ENCODE measurements at places on chromosomes 7 and 10.

DNA sequence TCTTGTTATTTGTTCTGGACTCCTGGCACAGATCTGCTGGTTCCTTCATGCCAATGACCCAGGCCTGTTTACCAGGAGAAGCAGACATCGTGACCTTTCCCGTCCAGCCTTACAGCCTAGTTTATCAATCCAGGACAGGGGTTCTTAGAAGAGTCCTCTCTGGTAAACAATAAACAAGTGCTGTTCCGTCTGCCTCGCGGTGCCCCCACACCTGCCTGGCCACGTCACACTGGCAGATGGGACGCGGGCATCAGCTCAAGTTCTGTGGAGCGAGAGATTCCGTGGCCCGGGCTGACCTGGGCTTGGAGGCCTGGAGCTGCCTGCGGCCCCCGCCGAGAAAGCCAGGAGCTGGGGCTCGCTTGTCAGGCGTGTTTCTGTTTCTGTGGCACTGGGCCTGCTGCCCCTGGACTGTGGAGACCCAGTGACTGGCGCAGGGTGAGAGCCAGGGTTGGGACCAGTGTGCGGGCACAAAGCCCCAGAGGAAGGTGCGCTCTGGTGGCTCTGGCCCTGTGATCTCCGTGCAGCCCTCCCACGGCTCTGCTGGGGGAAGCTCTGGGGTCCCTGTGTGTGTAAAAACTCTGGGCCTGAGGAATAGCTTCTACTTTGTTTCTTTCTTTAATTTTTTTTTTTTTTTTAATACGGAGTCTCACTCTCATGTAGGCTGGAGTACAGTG lies 28.4 kb upstream of the PFKFB3 start:
- H3K4me3 ChIP-seq, result no peak overlapping the region
- no peaks in the 10 kb centered on the region for H3K36me3 ChIP-seq
- peak overlapping the region; percentile 46 for H3K27ac ChIP-seq
- peaks cover 95% of the 10 kb centered on the region for H3K4me1 ChIP-seq

DNA sequence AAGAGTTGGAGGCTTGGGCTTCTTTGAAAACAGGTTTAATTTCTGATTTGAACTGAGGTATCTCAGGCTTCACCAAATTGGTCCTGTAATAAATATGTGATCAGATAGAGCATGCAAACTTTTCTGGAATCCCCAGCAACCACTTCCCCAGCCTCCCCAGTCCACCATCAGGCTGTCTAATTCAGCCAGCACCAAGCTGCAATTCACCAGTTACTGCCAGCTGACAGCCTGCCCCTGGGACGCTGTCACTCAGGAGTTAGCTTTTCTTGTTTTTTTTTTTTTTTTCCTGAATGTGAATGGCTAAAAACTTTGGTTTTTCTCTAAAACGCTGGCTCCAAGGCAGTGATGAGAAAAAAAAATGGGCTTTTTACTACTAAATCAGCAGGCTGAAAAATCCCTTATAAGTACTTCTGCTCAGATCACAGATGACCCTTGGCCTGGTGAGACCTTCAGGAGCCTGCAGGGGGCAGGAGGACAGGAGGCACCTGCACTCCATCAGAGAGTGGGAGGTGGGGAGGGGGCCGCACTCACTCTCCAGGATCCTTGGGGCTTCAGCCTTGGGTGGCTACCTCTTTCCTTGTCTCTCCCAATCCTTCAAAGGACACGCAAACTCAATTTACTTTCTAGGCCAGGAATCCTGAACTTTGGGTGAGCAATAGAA lies 349.4 kb downstream of the GATA3 start:
- no peak for DNase-seq
- no peak overlapping the region for H3K27ac ChIP-seq
- H3K4me1 ChIP-seq, result no peaks in the 10 kb centered on the region

GRCh38 chr10:35351021-35351420 lies 14.7 kb downstream of the CCNY start:
- no peaks in the 10 kb centered on the region for H3K36me3 ChIP-seq
- no peak for DNase-seq
- peaks cover 46% of the 10 kb centered on the region for H3K4me1 ChIP-seq
- no peak overlapping the region for H3K27ac ChIP-seq
- no peaks in the 10 kb centered on the region for H3K27me3 ChIP-seq

DNA sequence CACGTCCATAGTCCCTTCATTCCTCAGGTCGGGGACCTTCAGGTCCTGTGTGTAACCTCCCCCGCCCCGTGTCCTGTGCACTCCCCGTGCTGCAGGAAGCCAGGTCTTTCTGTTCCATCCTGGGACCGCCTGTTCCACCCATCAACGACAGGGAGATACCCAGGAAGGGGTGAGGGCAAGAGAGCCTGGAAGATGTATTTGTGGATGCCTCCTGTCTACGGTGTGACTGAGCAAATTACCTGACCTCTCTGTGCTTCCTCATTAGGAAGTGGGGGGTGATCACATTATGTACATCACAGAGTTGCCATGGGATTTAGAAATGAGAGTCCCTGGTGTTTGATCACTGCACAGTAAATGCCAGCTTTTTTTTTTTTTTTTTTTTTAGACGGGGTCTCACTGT lies 46.3 kb downstream of the GRID2IP start:
- DNase-seq, result no peak
- H3K4me3 ChIP-seq, result peak overlapping the region; percentile 86
- no peaks in the 10 kb centered on the region for H3K27me3 ChIP-seq
- H3K27ac ChIP-seq, result peak overlapping the region; percentile 97
- H3K36me3 ChIP-seq, result no peaks in the 10 kb centered on the region
- peaks cover 22% of the 10 kb centered on the region for H3K4me1 ChIP-seq

- peaks cover 17% of the 10 kb centered on the region for H3K4me1 ChIP-seq
- no peak overlapping the region for H3K27ac ChIP-seq
- H3K36me3 ChIP-seq, result no peaks in the 10 kb centered on the region
- no peak for DNase-seq
Measured at GRCh38 chr10:51658000-51658399, 41.4 kb downstream of the CSTF2T start.

DNA sequence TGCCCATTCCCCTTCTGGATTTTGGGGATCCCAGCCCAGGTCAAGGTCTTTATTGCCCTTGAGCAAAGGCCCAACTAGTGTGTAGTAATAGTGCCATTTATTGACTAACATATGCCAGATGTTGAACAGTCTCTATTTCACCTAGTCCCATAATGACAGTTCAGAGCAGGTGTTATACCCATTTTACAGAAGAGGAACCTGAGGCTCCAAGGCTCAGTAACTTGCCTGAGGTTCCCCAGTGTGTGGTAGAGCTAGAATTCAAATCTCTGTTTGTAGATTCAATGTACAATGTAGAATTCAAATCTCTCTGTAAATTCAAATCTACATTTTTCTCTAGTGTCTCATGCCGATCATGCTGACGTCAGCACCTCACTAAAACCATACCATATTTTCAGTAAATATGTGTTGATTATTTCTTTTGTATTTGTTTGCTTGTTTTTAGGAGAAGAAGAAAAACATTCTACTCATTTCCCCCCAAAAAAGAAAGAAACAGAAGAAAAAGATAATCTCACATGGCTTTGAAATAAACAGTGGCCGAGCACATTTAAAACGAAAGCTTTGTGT lies 329.7 kb downstream of the PRPF18 start:
- no peak for DNase-seq
- no peaks in the 10 kb centered on the region for H3K4me1 ChIP-seq
- no peak overlapping the region for H3K4me3 ChIP-seq
- no peaks in the 10 kb centered on the region for H3K27me3 ChIP-seq
- no peak overlapping the region for H3K27ac ChIP-seq
- no peaks in the 10 kb centered on the region for H3K36me3 ChIP-seq

DNA sequence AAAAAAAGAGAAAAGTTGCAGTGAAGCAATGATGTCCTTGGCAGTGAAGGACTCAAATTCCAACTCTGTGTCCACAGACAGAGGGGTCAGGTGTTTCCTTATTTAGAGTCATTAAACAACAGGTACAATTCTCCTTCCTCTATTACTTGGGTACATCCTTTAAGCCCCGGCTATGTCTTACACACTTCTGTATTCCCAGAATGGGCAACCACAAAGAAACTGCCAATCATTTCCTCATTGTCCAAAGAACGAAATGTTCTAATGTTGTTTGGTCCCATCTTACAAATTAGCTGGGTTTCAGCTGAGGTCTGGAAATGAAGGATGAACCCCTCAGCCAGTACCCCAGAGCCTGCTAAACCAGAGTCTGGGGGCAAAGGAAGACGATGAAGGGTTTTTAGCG lies 59.5 kb downstream of the GRB10 start:
- H3K36me3 ChIP-seq, result no peaks in the 10 kb centered on the region
- DNase-seq, result no peak
- no peaks in the 10 kb centered on the region for H3K27me3 ChIP-seq
- no peak overlapping the region for H3K4me3 ChIP-seq

DNA sequence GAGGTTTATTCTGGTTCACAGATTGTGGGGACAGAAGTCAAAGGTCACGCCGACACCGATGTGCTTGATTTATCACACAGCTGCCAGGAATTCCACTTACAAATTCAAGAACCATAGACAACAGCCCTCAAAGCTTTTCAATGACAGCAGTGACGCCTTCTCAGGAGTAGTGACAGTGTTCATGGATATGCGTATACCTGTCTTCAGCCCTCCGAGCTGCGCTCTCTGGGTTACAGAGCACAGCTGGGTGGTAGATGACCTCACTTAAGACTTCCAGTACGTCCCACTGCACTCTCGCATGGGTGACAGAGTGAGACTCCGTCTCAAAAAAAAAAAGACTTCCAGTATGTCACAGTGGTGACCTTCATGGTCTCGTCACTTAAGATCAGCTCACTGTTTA lies 108.5 kb downstream of the TCERG1L start:
- H3K4me3 ChIP-seq, result no peak overlapping the region
- no peaks in the 10 kb centered on the region for H3K36me3 ChIP-seq
- no peaks in the 10 kb centered on the region for H3K4me1 ChIP-seq
- H3K27ac ChIP-seq, result no peak overlapping the region

GRCh38 chr7:2959103-2959680 lies 84.5 kb downstream of the CARD11 start:
- no peak overlapping the region for H3K27ac ChIP-seq
- no peaks in the 10 kb centered on the region for H3K4me1 ChIP-seq
- no peak for DNase-seq
- no peaks in the 10 kb centered on the region for H3K36me3 ChIP-seq
- peaks cover 15% of the 10 kb centered on the region for H3K27me3 ChIP-seq
- H3K4me3 ChIP-seq, result no peak overlapping the region

DNA sequence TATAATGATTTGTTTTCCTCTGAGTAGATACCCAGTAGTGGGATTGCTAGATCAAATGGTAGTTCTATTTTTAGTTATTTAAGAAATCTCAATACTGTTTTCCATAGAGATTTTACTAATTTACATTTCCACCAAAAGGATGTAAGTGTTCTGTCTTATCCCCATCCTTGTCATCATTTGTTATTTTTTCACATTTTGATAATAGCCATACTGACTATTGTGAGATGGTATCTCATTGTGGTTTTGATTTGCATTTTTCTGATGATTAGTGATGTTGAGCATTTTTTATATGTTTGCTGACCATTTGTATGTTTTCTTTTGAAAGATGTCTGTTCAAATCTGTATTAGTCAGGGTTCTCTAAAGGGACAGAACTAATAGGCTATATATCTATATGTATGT lies 160.0 kb upstream of the TMEM229A start:
- no peak overlapping the region for H3K4me3 ChIP-seq
- H3K27ac ChIP-seq, result no peak overlapping the region
- H3K4me1 ChIP-seq, result no peaks in the 10 kb centered on the region
- H3K36me3 ChIP-seq, result no peaks in the 10 kb centered on the region
- H3K27me3 ChIP-seq, result no peaks in the 10 kb centered on the region

GRCh38 chr7:27714831-27715444 lies 25.0 kb upstream of the TAX1BP1 start:
- no peak overlapping the region for H3K4me3 ChIP-seq
- H3K36me3 ChIP-seq, result no peaks in the 10 kb centered on the region
- no peaks in the 10 kb centered on the region for H3K4me1 ChIP-seq
- H3K27me3 ChIP-seq, result no peaks in the 10 kb centered on the region
- no peak overlapping the region for H3K27ac ChIP-seq
- DNase-seq, result peak; percentile 50

DNA sequence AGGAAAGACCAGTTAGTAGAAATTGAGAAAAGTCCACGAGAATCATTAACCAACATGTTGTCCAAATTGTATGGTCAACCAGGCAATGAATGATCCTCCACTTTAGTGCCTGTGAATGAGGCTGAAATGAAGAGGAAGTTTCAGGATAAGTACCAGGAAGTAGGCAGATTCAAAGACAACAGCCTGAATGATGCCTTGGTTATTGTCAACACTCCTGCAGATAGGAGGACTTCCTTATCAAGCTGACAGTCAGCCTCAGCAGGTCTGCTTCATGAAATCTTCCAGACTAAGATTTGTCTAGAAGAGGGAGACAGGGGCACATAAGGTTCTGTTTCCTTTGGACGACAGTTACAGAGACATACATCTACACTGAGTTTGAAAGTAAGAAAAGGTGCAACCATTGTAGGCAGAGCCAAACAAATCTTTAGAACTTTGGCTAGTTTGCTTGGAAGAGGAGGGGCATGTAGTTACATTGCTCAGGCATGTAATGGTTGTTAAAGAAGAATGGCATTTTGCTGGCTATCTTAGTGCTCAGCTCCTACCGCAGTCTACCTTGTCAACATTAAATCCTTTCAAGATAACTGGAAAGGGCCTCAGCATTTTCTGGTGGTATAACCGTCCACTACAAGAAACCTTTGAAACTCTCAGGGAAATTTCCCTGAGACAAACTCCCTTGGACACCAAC lies 81.4 kb downstream of the ABI1 start:
- H3K27ac ChIP-seq, result no peak overlapping the region
- H3K4me3 ChIP-seq, result no peak overlapping the region
- H3K27me3 ChIP-seq, result no peaks in the 10 kb centered on the region
- H3K36me3 ChIP-seq, result no peaks in the 10 kb centered on the region
- no peak for DNase-seq

GRCh38 chr7:8442814-8443304 lies 9.4 kb downstream of the NXPH1 start:
- no peaks in the 10 kb centered on the region for H3K36me3 ChIP-seq
- H3K27me3 ChIP-seq, result peaks cover 84% of the 10 kb centered on the region
- peaks cover 18% of the 10 kb centered on the region for H3K4me1 ChIP-seq
- DNase-seq, result peak; percentile 48
- H3K27ac ChIP-seq, result no peak overlapping the region

GRCh38 chr7:132972745-132973144 lies 109.1 kb downstream of the CHCHD3 start:
- no peaks in the 10 kb centered on the region for H3K27me3 ChIP-seq
- H3K36me3 ChIP-seq, result peaks cover 20% of the 10 kb centered on the region
- no peak overlapping the region for H3K4me3 ChIP-seq
- DNase-seq, result no peak

GRCh38 chr10:131337741-131338140 lies 26.2 kb upstream of the TCERG1L start:
- H3K27ac ChIP-seq, result no peak overlapping the region
- H3K27me3 ChIP-seq, result peaks cover 27% of the 10 kb centered on the region

DNA sequence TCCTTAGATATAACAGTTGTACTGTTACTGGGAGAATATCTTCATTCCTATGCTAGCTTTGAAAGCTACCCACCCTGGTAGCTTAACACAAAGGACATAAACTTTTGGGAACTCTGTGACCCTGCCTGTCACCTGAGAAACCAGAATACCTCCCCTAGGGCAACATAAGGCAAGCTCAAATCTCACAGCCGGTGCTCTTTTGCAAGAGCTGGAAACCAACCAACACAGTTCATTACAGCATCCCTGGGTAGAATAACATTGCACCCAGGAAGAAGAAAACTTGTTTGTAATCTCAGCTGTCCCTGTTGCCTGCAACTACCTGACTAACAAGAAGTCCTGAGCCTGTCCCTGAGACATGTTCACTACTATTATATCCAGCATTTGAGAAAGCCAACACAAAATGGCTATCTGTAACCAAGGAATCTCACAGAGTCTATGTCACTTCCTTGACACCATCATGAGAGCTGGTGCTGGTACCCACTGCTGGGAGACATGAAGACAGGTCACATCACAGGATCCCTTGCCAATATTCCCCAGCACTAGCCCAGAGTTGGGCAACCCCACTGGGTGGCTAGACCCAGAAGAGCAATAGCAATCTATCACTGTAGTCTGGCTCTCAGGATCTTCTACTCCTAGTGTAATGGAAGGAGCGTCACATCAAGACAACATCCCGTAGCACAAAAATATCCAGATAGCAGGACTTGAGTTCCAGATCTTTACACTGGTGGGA lies 31.3 kb downstream of the AKR1C3 start:
- DNase-seq, result no peak
- H3K27me3 ChIP-seq, result no peaks in the 10 kb centered on the region

Measured in stomach (tissue), 19 donors.